ENCODE measurements at places on chromosomes 12 and 14.

GRCh38 chr12:65121049-65121955, at the start of gene WIF1:
Gene WIF1 (minus strand): TSS chr12:65121305. CDS start chr12:65121191, 114 bp downstream.
- no peak for DNase-seq

GRCh38 chr14:60807971-60808370, 73.4 kb downstream of the MNAT1 start:
- no peak for DNase-seq

DNA sequence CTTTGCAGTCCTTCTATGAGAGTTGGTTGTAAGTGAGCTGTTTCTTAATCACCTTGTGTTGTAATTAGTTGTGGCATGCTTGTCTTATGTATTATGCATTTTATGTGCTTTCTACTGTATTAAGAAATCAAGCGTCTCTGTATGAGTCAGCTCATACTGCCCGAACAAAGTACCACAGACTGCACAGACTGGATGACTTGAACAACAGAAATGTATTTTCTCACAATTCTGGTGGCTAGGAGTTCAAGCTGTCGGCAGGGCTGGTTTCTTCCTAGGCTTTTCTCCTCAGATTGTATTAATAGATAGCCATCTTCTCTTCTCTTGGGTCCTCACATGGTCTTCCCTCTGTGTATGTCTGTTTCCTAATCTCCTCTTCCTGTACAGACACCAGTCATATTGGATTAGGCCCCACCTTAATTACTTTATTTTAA, 77.7 kb downstream of the FLRT2 start:
- peak; percentile 45 for DNase-seq

GRCh38 chr12:26810330-26810729, 22.7 kb downstream of the ITPR2 start:
- peak; percentile 45 for DNase-seq

DNA sequence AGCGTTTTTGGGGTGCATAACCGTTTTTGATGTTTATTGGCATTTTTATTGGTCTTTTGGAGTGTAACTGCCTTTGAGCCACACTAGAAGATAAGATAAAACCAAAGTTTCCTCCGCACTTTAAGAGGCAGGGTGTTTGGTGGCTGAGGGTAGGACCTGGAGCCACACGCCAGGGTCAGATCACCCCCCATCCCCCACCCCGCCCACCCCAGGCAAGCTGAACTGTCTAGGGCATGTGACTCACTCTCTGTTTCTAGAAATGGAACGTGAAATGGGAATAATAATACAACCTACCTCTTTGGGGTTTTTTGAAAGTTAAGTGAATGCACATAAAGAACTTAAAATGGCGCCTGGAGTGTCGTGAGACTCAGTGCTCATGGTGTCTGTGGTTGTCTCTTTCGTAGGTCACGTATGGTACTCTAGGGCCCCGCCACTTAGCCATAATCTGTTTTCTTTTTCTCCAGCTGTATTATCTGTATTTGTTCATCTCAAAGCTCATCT, 56.0 kb downstream of the PPP2R5C start:
- no peak for DNase-seq

DNA sequence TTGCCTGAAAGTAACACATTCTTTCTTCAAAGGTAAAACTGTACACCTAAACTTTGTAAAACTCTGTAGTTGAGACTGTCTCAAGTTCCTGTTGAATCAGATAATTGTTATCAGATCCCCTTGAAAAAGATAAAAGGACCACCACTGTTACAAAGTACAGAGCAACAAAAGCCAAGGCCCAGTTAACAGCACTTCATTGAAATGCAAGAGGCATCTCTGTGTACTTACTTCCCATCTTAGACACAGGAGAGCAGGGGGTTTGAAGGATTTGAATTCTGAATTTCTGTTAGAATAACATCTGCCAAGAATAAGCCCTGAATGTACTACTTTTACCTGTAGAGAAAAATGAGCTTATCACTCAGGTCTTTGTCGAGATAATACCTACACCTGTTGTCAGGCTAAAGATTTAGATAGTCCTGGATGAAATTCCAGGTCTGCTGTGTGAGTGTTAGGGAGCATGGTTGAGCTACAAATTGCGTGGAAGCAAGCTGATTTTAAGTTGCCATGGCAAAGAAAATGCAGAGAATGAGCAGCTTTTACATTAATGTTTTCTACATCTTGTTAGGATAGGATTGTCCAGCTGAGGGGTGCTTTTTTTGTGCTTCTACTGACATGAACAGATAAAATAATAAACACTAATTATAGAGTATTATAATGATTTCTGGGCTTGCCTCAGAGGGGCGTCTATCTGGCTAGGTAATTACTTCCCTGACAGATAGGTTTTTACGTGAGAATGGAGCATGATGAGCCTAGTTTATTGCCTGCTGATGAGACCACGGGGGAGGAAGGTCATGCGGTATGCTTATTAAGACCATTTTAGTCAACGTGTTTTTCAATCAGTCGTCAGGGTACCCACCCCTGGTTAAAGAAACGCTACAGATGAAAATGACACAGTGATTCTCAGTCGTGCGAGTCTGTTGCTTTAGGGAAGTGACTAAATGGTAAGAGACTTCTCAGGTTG, 309.2 kb downstream of the PAWR start:
- no peak for DNase-seq

DNA sequence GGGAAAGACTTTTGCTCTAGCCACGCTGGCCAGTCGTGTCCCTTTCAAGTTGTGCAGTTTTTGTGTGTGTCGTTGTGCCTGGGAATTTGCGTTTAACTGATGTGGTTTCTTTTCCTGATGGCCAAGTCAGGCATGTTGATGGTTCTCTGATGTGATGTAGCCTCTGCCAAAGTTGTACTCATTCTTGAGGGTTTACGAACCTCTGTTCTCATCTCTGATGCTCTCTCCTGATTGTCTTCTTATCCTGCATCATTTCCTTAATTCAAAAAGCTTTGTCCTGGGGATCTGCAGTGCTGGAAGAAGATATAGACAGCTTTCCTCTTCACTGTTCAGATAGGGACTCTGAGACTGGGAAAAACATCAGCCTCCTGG, 25.4 kb downstream of the CD9 start:
- DNase-seq = no peak

- no peak for DNase-seq
Observed at GRCh38 chr12:22088886-22089285, 42.9 kb downstream of the CMAS start.

DNA sequence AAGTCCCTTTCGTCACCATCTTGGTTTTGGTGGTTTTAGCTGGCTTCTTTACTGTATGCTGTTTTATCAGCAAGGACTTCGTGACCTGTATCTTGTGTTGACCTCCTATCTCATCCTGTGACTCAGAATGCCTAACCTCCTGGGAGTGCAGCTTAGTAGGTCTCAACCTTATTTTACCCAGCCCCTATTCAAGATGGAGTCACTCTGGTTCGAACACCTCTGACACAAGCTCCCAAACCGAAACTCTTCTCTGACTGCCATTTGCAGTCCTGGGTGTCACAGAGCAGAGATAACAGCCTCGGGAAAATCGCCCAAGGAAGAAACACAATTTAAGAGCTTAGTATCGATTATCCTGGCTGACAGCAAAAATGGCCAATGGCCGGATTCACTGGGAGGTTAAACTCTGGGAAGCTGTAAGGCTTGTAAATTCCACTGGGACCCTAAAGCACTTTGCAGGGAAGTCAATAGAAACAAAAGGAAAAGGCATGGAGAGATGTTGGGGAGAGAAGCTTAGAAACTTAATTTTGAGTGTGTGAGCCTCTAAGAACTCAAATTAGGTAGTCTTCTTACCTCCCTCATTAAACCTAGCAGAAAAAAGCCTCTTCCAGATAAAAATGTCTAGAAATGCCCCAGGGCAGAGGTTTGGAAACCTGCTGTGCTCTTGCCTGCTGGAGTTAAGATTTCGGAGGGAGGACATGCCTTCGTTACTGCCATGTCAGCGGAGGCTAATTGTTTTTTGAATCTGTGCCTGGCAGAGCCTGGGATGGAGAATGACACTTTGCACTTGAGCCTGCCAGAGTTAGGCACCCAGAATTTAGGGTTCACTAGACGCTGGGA, 56.5 kb upstream of the RPH3A start:
- no peak for DNase-seq

DNA sequence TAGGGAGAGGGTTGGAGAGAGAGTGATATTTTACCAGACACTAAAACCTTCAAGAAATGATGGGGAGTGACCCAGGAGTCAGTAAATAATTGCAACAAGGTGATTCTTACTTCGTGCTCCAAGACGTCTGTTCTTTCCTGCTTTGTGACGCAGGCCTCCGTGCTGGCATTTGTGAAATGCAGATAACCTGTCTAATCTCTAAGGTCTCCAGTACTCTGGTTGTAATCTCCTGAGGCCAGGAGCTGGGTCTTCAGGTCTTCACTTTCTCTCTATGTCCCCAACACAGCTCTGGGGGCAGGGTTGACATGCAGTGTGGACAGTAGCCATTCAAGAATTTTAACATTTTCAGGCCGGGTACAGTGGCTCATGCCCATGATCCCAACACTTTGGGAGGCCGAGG, 53.1 kb downstream of the CD9 start:
- no peak for DNase-seq

- no peak for DNase-seq
Observed at GRCh38 chr14:65840786-65841185, 428.3 kb downstream of the FUT8 start.

DNA sequence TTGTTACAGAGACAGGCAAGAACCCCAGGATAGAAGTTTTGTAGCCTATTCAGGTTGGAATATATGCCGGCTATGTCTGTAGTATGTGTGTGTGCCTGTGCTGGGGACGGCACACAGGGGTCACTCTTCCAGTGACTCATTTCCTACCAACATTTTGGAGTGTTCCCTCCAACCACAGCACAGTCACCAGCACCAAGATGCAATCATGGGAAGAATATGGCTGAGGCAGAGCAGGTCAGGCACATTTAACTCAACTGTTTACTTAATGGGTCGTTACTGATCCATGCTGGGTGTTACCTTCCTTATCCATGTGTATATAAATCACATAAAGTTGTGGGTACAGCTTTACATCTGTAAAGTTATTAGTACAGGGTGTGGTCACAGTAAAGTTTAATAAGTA, 178.3 kb downstream of the PRKD1 start:
- DNase-seq = no peak

DNA sequence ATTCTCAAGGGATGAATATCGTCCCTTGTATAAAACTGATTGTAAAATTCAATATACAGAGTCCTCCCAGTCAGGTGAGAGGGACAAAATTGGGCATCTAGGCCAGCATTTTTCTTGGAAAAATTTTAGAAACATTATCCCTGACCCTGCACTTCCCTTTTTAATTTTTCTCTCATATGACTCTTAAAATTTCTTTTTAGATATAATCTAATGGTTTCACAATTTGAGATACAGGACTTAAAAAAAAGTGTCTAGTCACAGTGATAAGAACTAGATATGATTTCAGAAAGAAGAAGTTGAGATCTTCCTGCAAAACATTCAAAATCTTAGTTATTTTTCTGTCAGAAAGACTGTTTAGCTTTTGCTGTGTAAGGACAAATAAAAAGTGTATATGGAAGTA, 270.8 kb upstream of the PPFIA2 start:
- no peak for DNase-seq

- DNase-seq = no peak
Observed at GRCh38 chr12:98660521-98660920, 15.4 kb downstream of the APAF1 start.

- no peak for DNase-seq
Observed at GRCh38 chr12:111643427-111643826, 42.3 kb downstream of the BRAP start.

DNA sequence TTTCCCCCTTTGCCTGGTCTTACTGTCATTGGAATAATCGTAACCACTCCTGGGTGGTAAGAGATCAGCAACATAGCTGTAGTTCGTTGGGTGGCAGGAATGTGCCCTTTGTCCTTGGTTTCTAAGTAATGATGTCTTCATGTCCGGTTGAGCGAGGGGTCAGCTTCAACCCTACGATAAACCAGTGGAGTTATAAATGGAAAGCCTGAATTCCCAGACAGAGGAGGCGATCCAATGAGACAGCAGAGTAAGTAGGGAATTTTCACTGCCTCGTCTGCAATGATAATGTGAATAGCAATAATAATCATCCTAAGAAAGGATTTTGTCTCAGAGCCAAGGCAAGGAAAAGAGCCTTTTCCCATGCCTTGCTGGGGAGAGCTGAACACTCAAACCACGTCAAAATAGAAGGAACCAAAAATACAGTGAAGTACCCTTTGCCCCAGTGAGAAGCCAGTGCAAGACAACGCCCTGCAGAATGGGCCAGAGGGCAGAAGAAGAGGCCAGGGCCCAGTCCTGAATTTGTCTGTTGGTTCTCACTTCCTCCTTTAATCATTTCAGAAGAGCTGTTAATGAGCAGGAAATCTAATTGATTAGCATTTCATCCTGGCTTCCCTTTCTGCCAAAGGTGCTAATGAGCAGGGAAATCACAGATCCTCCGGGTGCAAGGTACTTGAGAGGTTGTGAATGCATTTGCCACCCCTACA, 330.7 kb downstream of the CACNA1C start:
- DNase-seq = no peak

DNA sequence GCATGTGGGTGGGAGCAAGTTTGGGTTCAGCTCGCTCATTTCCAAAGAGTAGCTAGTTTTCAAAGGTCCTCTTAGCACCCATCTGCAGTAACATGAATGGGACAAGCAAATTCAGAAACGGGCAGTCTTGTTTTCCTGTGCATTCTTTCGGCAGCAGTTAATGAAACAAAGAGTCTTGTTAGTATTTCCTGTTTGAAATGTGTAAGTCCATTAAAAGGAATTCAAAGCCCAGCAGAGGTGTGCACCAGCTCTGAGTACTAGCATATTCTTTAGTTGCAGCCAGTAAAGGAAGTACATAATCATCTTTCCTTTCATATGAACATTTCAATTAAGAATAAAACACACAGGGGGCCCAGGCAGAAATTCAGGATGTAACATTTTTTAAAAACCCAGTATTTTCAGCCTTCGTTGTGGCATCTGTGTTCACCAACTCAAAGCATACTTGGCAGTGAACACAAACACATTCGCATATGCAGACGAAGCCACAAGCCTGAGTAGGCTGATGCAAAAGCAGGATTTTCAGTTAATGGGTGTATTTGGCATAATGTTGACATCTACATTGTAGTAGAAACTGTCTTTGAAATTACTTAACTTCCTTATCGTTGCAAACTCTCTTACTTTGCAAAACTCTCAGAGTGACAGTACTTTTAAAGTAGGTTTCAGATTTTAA, 570.0 kb upstream of the FLRT2 start:
- no peak for DNase-seq

GRCh38 chr14:31268216-31268615, 60.6 kb upstream of the HECTD1 start:
- DNase-seq = no peak

DNA sequence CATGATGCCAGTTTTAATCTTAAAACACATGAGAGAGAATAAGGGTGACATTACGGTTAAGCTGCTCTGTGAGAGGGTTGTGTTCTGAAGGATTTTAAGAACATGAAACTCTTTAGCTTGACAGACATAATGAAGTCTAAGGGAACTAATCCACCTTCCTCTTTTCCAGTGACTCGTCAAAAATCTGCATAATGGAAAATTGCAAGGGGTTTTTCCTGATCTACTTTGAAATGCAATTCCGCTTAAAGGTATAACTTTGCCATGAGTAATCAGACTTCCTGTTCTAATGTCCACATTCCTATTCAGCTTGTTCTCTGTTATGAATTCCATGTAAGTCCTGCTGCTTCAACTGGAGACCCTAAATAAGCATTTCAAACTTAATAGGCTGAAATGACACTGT, at the start of gene ZNF705A:
Gene ZNF705A, plus strand, starts transcription at position 171 of the 400 bp plus-strand sequence. CDS start 15,611 bp downstream, outside the sequence.
- DNase-seq = peak; percentile 13

Measured in fibroblast of the conjunctiva (primary cell).